ENCODE measurements at places on chromosomes 2 and 18.

DNA sequence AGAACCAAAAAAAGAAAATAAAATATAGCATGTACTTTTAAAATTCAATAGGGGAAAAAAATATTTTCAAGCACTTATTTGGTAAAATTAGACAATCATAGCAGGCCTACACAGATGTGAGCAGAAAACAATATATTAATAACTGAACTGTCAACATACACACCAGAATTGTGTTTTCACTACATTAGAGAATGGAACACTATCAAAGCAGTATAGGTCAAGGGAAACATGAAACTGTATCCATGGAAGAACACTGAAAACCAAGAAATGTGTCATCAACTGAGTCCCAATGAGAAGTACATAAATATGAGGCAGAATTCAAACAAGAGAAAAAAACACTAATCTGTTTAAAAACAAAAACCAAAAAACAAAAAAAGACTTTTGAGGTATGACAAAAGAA, 132.4 kb downstream of the USP34 start:
- no peak for DNase-seq

DNA sequence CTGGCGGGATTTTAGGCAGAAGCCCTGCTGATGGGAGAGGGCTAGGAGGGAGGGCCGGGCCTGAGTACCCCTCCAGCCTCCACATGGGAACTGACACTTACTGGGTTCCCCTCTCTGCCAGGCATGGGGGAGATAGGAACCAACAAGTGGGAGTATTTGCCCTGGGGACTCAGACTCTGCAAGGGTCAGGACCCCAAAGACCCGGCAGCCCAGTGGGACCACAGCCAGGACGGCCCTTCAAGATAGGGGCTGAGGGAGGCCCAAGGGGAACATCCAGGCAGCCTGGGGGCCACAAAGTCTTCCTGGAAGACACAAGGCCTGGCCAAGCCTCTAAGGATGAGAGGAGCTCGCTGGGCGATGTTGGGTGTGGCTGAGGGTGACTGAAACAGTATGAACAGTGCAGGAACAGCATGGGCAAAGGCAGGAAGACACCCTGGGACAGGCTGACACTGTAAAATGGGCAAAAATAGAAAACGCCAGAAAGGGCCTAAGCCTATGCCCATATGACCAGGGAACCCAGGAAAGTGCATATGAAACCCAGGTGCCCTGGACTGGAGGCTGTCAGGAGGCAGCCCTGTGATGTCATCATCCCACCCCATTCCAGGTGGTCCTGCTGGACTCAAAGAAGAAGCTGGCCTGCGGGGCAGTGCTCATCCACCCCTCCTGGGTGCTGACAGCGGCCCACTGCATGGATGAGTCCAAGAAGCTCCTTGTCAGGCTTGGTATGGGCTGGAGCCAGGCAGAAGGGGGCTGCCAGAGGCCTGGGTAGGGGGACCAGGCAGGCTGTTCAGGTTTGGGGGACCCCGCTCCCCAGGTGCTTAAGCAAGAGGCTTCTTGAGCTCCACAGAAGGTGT, 8.5 kb downstream of the PROC start:
- DNase-seq: no peak

- no peak for DNase-seq
Measured at GRCh38 chr18:60067426-60068210, 167.8 kb downstream of the PMAIP1 start.

- no peak for DNase-seq
Measured at GRCh38 chr2:129934044-129934822, 45.2 kb upstream of the RAB6C start.

DNA sequence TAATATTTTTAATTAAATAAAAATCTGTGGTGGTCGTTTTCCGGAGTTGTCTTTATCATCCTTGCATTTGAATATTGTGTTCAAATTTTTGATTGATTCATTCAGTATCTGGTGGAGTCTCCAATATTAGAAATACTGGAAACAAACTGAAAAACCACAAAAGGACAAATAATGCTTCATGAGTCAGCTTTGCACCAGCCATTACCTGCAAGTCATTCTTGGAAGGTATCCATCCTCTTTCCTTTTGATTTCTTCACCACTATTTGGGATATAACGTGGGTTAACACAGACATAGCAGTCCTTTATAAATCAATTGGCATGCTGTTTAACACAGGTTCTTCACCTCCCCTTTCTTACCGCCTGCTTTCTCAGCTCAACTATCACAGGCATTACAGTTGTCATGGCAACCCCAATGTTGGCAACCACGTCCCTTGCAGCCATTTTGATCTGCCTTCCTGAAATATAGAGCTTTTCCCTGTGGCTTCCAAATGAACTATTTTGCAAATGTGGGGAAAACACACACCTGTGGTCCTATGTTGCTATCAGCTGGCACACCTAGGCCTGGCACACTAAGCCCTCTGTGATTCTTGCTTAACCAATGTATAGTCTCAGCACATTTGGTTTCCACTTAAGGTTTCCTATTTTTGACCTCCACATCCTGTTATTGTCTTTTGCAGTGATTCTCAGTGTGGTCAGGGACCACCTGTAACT, 6.5 kb downstream of the CTLA4 start:
- no peak for DNase-seq

DNA sequence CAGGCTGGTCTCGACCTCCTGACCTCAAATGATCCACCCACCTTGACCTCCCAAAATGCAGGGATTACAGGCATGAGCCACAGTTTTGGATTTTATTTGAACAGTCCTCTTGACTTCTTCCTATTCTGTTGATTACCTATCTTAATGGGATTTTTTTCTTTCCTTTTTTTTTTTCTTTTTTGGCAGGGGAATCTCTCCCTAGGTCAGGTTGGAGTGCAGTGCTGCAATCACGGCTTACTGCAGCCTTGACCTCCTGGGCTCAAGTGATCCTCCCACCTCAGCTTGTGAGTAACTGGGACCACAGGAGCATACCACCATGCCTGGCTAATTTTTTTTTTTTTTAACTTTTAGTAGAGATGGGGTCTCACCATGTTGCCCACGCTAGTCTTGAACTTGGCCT, 2.8 kb downstream of the MTHFD2 start:
- DNase-seq: no peak

GRCh38 chr2:9535177-9535576, 20.5 kb downstream of the ADAM17 start:
- no peak for DNase-seq

- peak; percentile 52 for DNase-seq
Measured at GRCh38 chr2:24886691-24887304, 33.2 kb downstream of the ADCY3 start.

DNA sequence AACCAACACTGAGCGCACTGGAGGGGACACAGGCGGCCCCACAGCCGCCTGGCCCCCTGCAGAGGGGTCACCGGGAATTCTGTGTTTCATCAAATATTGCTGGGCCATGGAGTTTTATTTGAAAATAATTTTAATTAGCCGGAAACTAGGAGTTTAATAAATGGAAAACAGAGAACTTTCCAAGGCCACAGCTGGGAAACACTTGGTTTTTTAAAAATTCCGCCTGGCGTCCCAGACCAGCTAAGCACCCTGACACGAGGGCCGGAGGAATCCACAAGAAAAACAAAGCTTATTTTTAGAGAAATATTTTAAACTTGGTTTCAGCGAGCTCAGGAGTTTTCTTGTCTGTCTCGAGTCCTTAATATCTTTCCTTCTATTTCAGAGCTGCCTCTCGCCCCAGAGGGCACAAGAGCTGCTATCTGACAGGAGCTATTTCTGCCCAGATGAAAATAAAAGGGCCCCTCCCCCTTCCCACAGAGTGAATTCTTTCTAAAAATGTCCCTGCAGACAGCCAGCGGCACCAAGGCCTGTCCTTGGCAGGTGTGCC, 8.2 kb downstream of the ZFP36L2 start:
- DNase-seq: no peak

DNA sequence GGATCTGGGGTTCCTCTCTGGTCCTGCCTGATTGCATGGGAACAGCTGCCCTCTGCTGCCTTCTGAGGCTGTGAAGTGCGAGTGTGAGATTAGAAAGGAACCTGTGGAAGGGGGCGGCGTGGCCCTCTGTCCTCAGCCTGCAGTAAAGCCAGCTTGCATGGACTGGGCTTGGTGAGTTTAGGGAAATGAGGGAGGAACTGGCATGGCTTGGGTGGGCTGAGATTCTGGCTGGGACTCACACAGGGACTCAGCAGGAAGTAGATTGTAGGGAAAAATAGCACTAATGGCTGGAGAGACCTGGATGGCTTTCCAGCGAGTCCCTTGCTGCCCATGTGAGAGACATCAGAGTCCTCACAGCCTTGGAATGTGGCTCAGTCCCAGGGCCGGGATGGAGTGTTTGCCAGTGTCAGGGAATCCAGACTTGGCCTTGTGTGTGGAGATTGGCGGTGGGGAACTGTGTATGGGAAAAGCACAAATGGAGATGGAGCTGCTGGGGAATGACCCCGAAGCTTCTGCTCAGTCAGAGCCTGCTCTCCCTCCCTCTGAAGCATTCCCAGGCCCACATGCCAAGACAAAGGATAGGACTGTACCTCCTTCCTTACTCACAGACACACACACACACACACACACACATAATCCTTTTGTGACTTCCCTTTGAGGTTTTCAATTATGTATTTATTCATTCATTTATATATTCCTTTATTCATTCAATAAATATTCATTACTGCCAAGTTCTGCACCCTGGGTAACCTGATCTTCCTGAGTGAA, 115.4 kb downstream of the ACAA2 start:
- no peak for DNase-seq

DNA sequence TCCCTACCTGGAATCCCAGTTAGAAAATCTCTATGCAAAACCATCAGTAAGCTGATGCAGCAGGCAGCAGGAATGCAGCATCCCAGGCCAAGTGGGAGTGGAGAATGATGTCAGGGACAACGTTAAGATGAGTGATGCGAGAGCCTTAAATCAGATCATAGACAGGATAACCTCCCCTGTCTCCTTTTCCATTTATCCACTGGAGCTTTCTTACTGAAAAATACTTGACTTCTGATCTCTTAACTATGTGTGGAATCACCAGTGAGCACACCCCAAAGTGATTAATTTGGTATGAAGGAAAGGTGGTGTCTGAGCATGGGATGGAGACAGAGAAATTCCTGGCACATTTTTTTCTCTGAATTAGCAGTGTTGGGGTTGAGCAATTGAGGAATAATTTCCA, 98.0 kb downstream of the RND3 start:
- no peak for DNase-seq

GRCh38 chr2:80105015-80105640, 199.4 kb downstream of the LRRTM1 start:
- DNase-seq: no peak

DNA sequence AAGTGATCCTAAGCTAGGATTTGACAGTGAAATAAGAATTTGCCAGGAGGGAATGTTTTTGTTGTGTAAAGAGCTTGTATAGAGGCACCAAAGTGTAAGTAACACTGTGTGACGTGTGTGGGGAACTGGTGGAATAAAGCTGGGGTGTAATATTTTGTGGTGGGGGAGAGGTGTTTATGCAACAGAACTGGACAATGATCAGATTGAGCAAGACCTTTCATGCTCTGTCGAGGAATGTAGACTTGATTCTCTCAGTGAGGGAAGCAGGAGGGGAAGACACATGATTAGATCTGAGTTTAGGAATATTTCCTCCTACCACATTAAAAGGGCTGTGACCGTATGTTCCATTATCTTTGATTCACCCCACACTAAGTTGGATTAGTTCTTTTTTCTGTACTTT, 43.6 kb downstream of the EFEMP1 start:
- DNase-seq: no peak

- DNase-seq: no peak
Measured at GRCh38 chr2:186477790-186478189, 8.3 kb upstream of the ZC3H15 start.

GRCh38 chr2:157414050-157414449, 29.8 kb downstream of the CYTIP start:
- DNase-seq: no peak

DNA sequence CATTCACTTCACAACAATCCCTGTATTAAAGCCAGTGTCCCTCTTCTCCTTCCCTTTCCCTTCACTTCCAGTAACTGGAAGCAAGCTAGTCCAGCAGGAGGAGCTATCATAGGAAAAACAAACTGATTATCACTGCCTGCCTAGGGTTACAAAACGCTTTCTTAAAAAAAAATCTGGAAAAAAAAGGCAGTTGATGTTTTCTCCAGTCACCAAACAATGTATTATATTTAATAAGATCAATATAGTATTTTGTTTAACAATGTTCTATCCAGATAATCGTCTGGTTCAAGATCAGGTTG, 78.8 kb upstream of the ITGB6 start:
- no peak for DNase-seq

- no peak for DNase-seq
Measured at GRCh38 chr2:105880637-105881036, 135.9 kb downstream of the NCK2 start.

GRCh38 chr2:237742191-237742590, 56.4 kb upstream of the RBM44 start:
- no peak for DNase-seq

DNA sequence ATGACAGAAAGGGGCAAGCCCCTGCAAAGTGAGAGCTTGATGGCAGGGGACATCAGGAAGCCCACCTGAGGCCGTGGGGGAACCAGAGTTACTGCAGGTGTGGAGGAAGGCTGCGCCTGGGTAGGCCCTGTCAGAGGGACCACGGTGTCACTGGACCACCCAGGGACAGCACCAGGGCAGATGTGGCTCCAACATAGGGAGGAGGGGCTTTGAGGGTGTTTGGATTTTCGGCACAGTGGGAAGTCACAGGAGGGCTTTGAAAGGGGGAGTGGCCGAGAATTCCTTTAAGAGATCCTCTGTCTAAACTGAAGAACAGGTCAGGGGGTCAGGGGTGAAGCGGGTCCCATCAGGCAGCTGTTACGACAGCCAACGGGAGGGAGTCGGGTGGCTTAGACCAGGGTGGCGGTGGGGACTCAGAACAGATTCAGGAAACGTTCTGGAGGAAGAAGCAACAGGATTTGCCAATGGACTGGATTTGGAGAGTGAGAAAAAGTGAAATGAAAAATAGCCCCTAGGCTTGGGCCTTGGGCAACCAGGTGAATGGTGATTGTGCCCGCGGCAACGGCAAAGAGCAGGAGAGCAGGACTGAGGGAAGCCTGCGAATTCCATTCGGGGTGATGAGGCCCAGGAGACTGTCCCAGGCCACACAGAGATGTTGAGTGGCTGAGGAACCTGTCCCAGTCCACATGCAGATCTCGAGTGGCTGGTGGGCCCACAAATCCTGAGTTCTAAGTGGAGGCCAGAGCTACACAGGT, 166.1 kb downstream of the LAMA1 start:
- DNase-seq: no peak

- no peak for DNase-seq
Measured at GRCh38 chr18:1019191-1019590, 114.5 kb downstream of the ADCYAP1 start.

DNA sequence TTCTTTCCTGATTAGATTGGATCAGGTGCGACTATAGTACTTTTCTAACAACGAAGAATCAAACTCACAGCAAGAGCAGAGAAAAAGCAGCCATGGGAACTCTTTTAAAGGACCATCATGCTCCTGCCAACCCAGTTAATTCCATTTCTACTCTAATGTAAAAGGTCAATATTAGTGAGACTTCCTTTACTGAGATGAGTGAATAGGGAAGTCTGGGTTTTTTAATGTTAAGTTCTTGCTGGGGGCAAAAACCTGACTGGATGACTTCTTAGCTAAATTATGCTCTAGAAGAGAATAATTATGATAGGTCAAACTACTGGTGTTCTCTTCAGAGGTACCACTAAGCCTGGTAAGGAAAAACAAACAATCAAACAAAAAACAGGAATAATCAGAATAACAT, 8.4 kb downstream of the SRBD1 start:
- no peak for DNase-seq

- no peak for DNase-seq
Measured at GRCh38 chr18:51614967-51615571, 417.6 kb upstream of the MEX3C start.
